Stimulated activated CD8-positive, alpha-beta memory T cell treated with anti-CD3 and anti-CD28 coated beads, Interleukin-12 subunit alpha, Interleukin-12 subunit beta, amount 100 ng/mL, for 1 hour (primary cell): ENCODE measurements at places on chromosomes 2 and 18.

GRCh38 chr18:12911025-12911928 lies 27.2 kb upstream of the PTPN2 start:
- no peak for DNase-seq

DNA sequence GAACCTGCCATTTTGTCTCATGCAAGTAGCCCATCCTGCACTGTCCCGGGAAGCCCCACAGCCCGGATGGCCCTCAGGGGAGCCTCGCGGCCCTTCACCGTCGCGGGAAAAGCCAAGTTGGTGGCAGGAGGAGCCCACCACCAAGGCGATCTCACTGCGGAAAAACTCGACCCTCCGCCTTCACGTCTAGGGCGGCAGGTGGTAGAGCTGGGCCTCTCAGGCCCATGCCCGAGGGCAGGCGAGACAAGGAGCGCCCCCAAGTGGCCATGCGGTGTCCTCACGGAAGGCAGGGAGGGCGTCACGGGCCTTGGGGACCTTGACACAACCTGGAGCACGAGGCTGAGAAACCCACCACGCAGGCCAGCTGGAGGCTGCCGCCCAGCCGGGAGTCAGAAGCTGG lies 34.8 kb upstream of the SKA1 start:
- no peak for DNase-seq

- DNase-seq, result no peak
Measured at GRCh38 chr18:36536426-36536825, 238.9 kb downstream of the FHOD3 start.

- no peak for DNase-seq
Measured at GRCh38 chr18:46596119-46596518, 60.9 kb downstream of the LOXHD1 start.

DNA sequence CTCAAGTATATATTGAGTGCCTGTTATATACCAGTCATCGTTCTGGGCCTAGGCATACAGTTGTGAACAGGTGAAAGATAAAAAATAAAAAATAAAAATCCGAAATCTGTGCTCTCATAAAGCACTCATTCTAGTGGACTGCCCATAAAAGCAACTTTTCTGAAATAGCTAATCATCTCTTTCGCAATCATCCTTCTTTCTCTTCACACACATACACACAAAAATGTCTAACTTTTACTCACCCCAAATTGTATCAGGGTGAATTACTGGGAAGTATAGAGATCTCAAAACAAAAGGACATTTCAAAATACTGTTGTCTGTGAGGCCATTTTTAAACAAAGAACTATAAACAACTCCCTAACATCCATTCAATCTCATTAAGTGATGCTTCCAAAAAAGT lies 29.6 kb upstream of the ORC2 start:
- DNase-seq, result no peak

DNA sequence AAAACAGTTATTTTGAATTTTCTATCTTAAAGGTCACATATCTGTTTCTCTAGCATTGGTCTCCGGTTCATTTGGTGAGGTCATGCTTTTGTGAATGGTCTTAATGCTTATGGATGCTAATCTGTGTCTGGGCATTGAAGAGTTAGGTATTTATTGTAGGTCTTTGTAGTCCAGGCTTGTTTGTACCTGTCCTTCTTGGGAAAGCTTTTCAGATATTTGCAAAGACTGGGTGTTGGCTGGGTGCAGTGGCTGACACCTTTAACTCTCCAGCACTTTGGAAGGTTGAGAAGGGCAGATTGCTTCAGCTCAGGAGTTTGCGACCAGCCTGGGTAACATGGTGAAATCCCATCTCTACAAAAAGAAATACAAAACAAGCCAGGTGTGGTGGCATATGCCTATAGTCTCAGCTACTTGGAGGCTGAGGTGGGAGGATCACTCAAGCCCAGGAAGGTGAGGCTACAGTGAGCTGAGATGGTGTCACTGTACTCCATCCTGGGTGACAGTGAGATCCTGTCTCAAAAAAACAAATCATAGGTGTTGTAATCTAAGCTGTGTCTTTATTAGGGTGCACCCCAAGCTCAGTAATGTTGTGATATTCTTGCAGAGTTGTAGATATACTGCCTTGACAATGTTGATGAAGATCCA lies 82.3 kb downstream of the FAM117B start:
- no peak for DNase-seq

GRCh38 chr18:63551769-63552168 lies 9.6 kb downstream of the SERPINB12 start:
- no peak for DNase-seq

DNA sequence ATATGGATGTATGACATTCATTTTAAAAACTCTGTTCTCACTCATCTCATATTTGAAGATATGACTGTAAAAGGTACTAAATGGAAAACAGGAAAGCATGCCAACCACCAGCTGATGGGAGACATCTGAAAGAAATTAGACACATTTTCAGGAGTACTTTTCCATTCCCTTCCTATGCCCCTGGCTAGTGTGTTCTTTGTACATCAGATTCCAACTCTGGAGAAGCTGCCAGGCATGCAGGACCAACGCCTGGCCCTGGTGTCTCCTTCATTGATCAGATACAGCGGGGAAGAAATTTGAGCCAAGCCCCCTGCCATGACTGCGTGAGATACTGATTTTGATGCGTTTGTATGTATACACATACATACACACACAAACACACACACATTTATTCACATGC lies 599.0 kb upstream of the SYT4 start:
- DNase-seq, result no peak

DNA sequence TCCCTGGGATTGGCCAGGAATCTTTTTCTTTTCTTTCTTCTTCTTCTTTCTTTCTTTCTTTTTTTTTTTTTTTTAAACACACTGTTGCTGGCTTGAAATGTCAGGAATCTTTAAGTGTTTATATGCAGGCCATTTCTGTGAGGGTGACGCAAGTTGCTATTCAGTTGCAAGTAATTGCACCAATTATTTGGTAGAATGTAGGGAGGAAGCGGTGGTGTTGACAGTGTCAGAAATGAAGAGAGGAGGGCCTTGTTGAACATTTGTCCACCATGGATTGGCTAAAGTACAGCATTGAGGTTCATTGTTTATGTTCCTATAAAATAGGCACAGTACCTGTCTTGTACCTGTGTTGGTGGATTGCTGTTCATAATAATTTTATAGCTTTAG lies 6.5 kb downstream of the RPIA start:
- DNase-seq, result no peak

- DNase-seq, result no peak
Measured at GRCh38 chr2:13106302-13106701, 389.6 kb downstream of the TRIB2 start.

- DNase-seq, result no peak
Measured at GRCh38 chr2:74847070-74847858, 13.3 kb downstream of the HK2 start.

DNA sequence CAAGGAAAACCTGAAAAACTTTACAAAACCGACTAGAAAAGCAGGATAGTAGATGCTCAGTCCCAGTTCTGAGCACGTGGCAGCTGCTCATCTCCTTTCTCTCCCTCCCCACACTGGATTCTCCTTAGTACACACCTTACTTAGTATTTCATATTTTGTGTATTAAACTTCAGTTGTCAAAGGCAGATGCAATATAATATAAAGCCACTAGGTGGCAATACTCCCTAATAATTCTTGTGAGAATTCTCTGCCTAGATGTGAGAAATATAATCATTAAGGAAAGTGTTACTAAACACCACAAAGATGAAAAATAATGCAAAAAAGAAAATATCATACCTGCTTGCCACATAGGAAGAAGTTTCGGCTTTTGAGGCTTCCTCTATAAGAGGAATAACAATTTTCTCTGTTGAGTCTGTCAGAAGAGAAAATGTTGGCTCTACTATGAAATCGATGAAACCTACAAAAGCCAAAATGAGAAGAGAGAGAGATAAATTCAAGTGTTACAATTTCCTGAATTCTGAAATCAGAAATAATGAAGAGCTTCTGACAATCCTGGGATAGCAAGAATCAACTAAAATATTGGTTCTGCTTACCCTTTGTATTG lies 200.6 kb downstream of the PPP1R1C start:
- DNase-seq, result no peak

DNA sequence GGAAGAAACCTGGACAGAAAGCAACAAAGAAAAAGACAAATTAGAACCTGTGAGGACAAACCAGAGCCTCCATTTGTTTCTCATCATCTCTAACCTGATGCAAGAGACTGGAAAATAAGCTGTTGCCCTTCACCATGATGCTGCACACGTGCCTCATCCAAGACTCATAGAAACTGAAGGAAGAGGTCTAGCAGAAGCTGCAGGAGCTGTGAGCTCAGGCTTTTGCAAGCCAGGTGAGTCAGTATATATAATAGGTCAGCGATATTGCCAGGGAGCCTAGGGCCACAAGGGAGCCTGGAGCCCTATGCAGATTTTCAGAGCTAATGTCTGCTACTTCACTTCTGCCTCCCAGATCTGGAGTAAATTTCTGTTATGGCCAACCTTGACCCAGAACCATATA lies 163.1 kb downstream of the LNPK start:
- no peak for DNase-seq

DNA sequence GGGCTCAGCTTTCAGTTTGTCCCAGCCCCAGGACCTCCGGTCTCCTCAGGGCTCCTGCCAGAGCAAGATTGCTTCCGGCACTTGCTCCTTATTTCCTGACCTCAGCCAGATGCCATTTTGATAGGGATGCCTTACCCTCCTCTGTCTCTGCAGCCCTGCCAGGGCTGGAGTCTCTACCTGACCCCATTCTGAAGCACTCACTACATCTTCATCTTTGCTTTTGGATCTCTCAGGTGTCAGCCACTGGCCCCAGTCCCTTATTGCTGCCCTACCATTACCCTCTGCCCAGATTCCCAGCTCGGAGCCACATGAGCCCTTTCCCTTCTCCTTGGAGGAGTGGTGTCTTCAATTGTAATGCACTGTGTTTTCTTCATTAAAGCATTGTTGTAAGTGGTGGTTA lies 17.1 kb downstream of the OSBPL6 start:
- DNase-seq, result no peak

GRCh38 chr2:233075966-233076339 lies 15.8 kb downstream of the INPP5D start:
- no peak for DNase-seq

GRCh38 chr2:38108907-38109731 lies 33.2 kb upstream of the CYP1B1 start:
- no peak for DNase-seq

- DNase-seq, result no peak
Measured at GRCh38 chr2:174512345-174512744, 25.5 kb upstream of the GPR155 start.

DNA sequence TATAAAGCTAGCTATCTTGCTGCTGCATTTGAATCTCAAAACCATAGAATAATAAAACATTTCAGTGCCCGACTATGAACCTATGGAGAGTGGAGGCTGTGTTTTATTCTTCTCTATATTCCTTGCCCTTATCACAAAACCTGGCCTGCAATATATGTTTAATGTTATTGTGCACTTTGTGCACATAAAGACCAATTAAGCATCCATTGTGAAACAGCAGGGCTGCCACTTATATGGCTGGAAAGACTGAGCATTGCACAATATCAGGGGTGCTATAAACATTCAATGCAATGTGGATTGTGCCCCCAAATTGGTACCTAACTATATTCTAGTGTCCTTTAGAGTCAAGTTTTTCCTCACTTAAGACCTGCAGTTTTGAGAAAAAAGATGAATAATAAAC lies 83.2 kb downstream of the RDH14 start:
- no peak for DNase-seq

- no peak for DNase-seq
Measured at GRCh38 chr2:239029958-239030357, 182.1 kb downstream of the TWIST2 start.

DNA sequence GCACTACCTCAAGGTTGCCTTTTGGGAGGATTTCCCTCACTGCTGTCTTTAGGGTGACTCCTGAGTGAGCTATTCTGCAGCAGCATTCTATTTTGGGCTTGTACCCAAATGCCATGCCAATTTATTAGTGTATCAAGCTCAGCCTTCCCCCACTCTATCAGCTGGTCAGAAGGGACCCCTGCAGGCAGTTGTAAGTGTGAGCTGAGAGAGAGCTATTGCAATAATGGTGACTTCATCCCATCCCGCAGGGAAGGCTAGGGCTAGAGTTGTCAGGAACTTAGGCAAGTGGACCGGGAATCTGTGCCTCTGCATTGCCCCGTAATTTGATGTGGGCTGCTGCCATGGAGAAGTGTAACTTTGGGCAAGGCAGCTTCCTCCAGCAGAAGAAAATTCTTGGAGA lies 1.8 kb upstream of the CRYGB start:
- DNase-seq, result no peak

GRCh38 chr2:86225581-86225980 lies 26.3 kb downstream of the MRPL35 start:
- DNase-seq, result no peak

GRCh38 chr2:228983700-228984099 lies 287.4 kb downstream of the PID1 start:
- no peak for DNase-seq

GRCh38 chr2:123245156-123245555 lies 779.9 kb upstream of the CNTNAP5 start:
- DNase-seq, result no peak

DNA sequence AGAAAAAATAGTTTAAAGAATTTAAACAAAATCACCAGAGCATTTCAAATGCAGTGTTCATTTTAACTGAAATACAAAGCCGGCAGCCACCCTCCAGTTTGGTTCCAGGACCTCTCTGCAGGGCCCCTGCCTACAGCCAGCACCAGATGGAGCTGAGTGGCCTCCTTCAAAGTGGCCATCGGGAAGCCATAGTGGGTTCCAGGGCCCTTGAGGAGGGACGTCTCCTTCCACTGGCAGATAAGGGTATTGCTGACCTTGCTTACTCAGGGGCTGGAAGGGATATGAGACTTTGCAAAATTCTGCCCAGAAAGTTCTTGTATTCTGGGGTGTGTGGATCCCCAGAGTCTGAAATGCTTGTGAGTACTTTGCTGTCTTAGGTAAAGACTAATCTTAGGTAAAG lies 205.2 kb upstream of the APCDD1 start:
- DNase-seq, result no peak

DNA sequence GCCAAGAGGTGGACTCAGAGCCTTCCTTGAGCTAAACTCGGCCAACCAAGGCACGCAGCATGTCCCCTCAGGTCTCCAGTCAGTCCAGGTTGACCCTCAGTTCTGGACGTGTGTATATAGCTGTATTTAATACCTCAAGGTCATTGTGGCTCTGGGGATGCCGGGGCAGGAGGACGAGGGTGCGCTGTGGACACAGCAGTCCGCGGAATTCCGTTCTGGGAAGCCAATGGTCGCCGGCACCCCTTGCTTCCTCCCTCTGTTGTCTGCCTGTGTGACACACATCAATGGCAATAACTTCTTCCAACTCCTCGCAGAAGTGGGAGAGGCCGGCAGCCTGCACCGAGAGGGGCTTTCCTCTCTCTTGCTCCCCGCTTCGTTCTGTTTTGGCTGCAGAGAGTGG lies 27.7 kb downstream of the LBH start:
- DNase-seq, result no peak

DNA sequence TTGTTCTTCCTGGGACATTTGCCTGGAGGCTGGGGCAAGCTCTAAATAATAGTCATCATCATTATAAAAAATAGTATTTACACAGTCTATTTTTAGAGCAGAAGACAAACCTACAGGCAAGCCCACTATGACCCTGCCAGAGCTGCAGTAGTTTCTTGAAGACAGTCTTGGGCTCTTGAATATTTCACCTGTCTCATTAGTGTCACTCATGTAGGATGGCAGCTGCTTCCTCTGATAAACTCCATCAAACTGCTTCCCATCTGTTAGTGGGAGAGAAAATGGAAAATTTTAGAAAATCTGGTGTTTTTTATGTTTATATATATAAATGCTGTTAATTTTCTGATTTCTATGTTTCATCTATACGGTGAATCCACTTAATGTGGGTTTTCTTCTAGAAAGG lies 8.5 kb upstream of the CYRIA start:
- no peak for DNase-seq

GRCh38 chr2:217798191-217798590 lies 204.6 kb downstream of the TNS1 start:
- DNase-seq, result no peak

GRCh38 chr2:178273787-178274360 lies 79.6 kb downstream of the OSBPL6 start:
- DNase-seq, result no peak
